Calu3 (cell line): ENCODE measurements at places on chromosomes 13 and 19. TPM values are rescaled to one million over a fixed set of nuclear protein-coding genes. Genes with fewer than 3 reads are reported as not detected.

The LENG1 gene
- 9.9 and 10.7 TPM in 2 replicates for total RNA-seq

The FREM2 gene
- total RNA-seq = 23.1 and 25.4 TPM in 2 replicates

The GNG8 gene
- total RNA-seq = not detected in 2 replicates

The ZNF626 gene
- not detected in 2 replicates for total RNA-seq

The CYP2F1 gene
- total RNA-seq = not detected in 2 replicates

The SYCN gene
- total RNA-seq = not detected in 2 replicates

GRCh38 chr19:6352381-6353165, 8.8 kb upstream of the CLPP start:
- H3K4me3 ChIP-seq = no peak overlapping the region
- H3K27ac ChIP-seq = no peak overlapping the region
- no peak for DNase-seq
- H3K27me3 ChIP-seq = peaks cover 24% of the 10 kb centered on the region

GRCh38 chr19:3760871-3761361, 576 bp downstream of the APBA3 start:
- peaks cover 7% of the 10 kb centered on the region for H3K4me1 ChIP-seq
- peaks cover 21% of the 10 kb centered on the region for H3K36me3 ChIP-seq
- H3K4me3 ChIP-seq = peak overlapping the region; percentile 91

DNA sequence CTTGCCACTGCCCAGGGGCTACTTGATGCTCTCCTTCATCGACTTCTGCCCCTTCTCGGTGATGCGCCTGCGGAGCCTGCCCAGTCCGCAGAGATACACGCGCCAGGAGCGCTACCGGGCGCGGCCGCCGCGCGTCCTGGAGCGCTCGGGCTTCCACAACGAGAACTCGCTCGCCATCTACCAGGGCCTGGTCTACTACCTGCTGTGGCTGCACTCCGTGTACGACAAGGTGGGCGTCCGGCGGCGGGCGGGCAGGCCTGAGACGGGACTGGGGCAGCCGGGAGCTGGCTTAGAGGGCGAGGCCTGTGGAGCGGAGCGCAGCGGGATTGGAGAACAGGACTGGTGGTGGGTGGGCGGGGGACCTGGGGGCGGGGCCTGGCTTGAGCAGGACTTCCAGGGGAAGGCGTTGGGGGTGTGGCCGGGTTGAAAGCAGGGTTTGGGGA, 12.7 kb upstream of the PSMD8 start:
- peak overlapping the region; percentile 29 for H3K27ac ChIP-seq
- H3K27me3 ChIP-seq = peaks cover 63% of the 10 kb centered on the region
- peaks cover 28% of the 10 kb centered on the region for H3K36me3 ChIP-seq
- peak overlapping the region; percentile 76 for H3K4me3 ChIP-seq
- peaks cover 11% of the 10 kb centered on the region for H3K4me1 ChIP-seq

DNA sequence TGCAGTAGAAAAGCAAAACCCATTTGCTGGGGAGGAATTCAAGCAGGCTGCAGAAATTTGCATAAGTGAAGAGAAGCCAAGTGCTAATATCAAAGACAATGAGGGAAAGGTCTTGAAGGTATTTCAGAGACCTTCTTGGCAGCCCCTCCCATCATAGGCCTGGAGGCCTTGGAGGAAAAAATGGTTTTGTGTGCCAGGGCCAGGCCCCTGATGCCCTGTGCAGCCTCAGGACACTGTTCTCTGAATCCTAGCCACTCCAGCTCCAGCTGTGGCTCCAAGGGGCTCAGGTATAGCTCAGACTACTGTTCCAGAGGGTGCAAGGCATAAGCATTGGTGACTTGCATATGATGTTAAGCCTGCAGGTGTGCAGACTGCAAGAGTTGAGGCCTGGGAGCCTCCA, 463.2 kb upstream of the ATXN8OS start:
- no peak overlapping the region for H3K27ac ChIP-seq
- no peaks in the 10 kb centered on the region for H3K36me3 ChIP-seq
- H3K27me3 ChIP-seq = no peaks in the 10 kb centered on the region

DNA sequence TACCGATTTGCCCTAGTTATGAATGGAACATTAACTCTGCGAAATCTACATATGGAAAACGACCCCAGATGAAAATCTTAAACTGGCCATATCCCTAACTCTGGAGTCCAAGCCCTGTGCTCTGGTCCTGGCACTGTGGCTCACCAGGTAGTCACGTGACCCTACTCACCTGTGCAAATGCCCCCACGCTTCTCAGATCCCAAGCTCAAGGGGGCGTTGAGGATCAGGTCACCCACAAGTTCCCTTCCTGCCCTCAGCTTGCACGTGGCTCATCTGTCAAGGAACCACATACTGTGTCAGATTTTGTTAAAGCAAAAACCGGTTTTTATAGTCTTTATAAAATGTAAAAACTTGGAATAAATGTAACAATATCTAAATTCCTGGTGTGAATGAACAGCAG, 324.0 kb downstream of the SHISA2 start:
- no peak for DNase-seq
- no peak overlapping the region for H3K27ac ChIP-seq
- no peaks in the 10 kb centered on the region for H3K4me1 ChIP-seq
- H3K27me3 ChIP-seq = peaks cover 56% of the 10 kb centered on the region

GRCh38 chr13:106186366-106187030, 349.0 kb downstream of the EFNB2 start:
- H3K4me1 ChIP-seq = peaks cover 12% of the 10 kb centered on the region
- H3K27ac ChIP-seq = no peak overlapping the region
- no peak for DNase-seq
- no peaks in the 10 kb centered on the region for H3K27me3 ChIP-seq
- no peak overlapping the region for H3K4me3 ChIP-seq
- no peaks in the 10 kb centered on the region for H3K36me3 ChIP-seq

DNA sequence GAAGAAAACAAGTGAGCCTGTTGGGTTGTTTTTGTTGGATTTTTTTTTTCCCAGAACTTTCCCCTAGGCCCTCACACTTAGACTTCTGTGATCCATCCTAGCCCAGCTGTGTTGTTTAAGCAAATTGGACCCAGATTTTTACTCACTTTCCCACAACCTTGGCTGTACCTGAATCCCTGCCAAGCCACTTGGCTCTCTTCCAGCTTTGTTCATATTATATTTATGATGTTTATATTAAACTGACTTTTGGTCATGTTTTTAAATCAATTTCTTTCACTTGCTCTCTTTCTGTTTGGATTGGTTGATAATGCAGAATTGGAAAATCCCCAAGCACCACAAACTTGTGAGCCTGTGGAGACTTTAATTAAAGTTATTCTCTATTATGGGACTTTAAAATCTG, 16.6 kb downstream of the OLFM4 start:
- H3K27me3 ChIP-seq = peaks cover 12% of the 10 kb centered on the region
- H3K27ac ChIP-seq = no peak overlapping the region
- H3K36me3 ChIP-seq = no peaks in the 10 kb centered on the region
- no peak overlapping the region for H3K4me3 ChIP-seq
- no peak for DNase-seq

DNA sequence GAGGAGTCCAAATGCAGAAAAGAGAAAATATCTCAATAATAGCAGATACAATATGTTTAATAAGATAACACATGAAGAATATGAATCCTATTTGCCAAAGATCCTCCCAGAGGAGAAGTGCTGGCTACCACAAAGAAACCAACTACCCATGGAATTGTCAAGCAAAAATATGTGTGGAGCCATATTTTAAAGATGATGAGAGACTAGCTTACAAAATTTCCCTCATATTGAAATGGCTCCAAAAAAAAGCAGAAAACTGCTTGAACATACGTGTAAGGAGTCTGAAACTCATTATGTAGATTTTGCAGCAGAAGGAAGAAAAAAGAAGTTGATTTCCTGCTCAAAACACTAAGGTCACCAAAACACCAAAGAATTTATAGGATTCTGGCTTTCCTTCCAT, 94.2 kb downstream of the USP12 start:
- no peak overlapping the region for H3K27ac ChIP-seq
- DNase-seq = no peak
- no peak overlapping the region for H3K4me3 ChIP-seq
- H3K4me1 ChIP-seq = no peaks in the 10 kb centered on the region

- DNase-seq = no peak
- no peaks in the 10 kb centered on the region for H3K27me3 ChIP-seq
- peaks cover 7% of the 10 kb centered on the region for H3K4me1 ChIP-seq
- H3K27ac ChIP-seq = no peak overlapping the region
- H3K36me3 ChIP-seq = no peaks in the 10 kb centered on the region
These were observed 21.8 kb downstream of the DHRS12 start for GRCh38 chr13:51782026-51782710.

GRCh38 chr13:59728896-59729545, 434.7 kb downstream of the DIAPH3 start:
- no peaks in the 10 kb centered on the region for H3K36me3 ChIP-seq
- no peaks in the 10 kb centered on the region for H3K4me1 ChIP-seq
- no peaks in the 10 kb centered on the region for H3K27me3 ChIP-seq
- no peak for DNase-seq
- H3K4me3 ChIP-seq = no peak overlapping the region

DNA sequence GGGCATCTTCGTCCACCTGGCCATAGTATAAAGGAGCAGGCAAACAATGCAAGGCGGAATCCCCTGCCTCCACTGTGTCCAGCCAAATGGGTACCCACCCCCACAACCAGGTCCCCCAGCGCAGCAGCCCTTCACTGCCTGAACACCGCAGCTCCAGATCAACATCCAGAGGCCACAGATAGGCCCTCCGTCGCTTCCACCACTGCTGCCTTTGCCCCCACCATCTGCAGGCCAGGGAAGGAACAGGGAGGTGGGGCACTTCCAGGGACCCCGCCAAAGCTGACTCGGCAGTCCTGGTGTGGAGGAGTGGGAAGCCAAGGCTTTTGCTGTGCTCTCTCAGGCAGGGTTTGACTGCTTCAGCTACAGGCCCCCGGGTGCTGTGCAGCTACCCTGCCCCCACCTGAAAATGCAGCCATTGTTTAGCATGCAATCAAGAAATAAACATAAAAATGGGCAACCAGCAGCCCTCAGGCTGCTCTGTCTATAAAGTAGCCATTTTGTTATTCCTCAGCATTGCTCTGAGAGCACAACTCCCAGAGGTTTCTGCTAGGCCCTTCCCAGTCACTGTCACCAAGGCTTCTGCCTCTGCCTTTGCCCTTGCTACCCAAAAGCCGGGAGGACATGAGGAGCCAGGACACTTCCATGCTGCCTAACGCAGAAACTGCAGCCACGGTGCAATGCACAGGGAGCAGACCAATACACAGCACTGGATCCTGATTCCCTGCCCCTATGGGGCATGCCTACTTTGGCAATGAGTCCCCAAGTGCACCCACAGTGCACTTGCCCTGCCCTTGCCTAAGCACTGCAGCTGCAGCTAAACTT, 733.2 kb upstream of the KLHL1 start:
- H3K4me3 ChIP-seq = no peak overlapping the region
- no peak overlapping the region for H3K27ac ChIP-seq
- H3K27me3 ChIP-seq = no peaks in the 10 kb centered on the region

DNA sequence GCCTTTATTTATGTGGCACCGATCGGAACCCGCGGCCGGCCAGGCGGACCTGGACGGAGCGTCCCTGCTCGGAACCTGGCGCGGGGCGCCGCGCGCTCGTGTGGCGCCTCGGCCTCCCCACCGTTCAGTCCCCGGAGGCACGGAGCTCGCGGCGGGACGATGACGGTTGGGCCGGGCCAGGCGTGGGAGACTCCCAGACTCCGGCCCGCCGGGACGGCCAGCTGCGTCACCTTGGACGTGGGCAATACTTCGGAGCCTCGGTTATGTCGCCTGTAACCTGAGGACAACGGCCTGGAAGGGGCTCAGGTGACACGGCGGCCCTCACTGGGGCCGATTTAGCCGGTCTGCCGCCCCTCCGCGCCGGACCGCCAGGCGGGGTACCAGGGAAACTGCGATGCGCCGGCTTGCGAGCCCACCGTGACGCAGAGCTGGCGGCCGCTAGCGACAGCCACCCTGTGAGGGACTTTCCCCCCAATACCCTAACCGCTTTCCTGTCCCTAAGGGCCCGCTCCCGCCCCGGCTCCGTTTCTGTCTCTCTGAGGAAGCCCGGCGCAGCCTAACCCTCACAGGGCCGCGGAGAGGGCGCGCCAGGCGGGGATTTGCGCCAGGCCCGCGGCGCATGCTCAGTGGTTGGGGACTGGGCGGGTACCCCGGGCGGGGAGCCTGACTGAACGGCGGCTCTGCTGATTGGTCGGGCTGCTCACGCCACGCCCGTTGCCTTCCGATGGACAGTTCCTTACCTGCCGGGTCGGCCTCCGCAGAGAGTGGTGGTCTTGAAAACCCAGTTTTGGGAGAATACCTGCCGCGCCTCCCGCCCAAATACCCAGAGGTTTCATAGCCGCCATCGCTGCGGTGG, 109.5 kb upstream of the DOCK9 start:
- H3K36me3 ChIP-seq = peaks cover 13% of the 10 kb centered on the region
- peak overlapping the region; percentile 88 for H3K4me3 ChIP-seq
- H3K4me1 ChIP-seq = no peaks in the 10 kb centered on the region
- H3K27ac ChIP-seq = peak overlapping the region; percentile 64

DNA sequence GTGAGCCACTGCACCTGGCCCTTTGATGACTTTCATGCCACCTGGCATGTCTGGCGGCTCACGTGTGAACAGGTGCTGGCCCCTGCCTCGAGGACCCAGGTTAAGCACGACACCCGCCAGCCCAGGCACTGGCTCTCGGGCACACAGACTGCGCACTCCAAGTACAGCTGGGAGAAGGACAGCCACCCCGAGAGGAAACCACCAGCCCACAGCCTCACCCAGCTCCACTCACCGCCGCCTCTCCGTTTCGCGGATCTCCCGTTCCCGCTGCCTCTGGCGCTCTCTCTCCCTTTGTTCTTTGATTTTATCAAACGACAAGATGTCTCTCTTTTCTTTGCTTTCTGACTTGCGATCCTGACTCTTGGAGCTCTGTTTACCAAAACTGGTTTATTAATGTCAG, 27.4 kb upstream of the TINCR start:
- H3K36me3 ChIP-seq = peaks cover 44% of the 10 kb centered on the region
- no peak for DNase-seq
- no peak overlapping the region for H3K27ac ChIP-seq
- H3K4me1 ChIP-seq = no peaks in the 10 kb centered on the region
- no peak overlapping the region for H3K4me3 ChIP-seq

DNA sequence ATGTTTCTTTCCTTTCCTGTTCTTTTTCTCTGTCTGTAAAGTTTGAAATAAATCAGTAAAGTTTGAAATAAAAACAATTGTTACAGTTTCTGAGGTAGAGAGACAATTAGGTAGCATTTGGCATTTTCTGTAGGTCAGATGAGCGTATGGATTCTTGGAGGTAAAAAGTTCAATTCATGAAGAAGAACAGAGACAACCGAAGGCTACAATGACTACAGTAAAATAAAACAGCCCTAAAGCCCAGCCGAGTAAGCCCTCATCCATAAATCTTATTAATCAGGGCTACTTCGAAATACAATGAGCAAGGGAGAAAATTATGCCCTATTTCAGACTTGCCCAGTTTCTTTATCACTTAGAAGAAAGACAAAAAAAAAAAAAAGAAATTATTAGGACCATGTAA, 941.9 kb upstream of the SLC10A2 start:
- no peak overlapping the region for H3K27ac ChIP-seq
- no peaks in the 10 kb centered on the region for H3K4me1 ChIP-seq
- H3K4me3 ChIP-seq = no peak overlapping the region
- no peaks in the 10 kb centered on the region for H3K36me3 ChIP-seq

- no peaks in the 10 kb centered on the region for H3K36me3 ChIP-seq
- H3K4me1 ChIP-seq = no peaks in the 10 kb centered on the region
- no peak for DNase-seq
- H3K27ac ChIP-seq = no peak overlapping the region
These were observed 38.8 kb downstream of the TDRD3 start for GRCh38 chr13:60435762-60436374.
